ENCODE measurements at places on chromosomes 5 and 9. TPM values are rescaled to one million over a fixed set of nuclear protein-coding genes. Genes with fewer than 3 reads are reported as not detected.

Gene GRIA1
- total RNA-seq, result 48.8 TPM

- H3K27me3 ChIP-seq, result no peaks in the 10 kb centered on the region
- peaks cover 7% of the 10 kb centered on the region for H3K4me1 ChIP-seq
- H3K4me3 ChIP-seq, result no peak overlapping the region
- H3K27ac ChIP-seq, result no peak overlapping the region
- no peak for DNase-seq
These were observed 48.6 kb downstream of the RGS3 start for GRCh38 chr9:113511856-113512761.

DNA sequence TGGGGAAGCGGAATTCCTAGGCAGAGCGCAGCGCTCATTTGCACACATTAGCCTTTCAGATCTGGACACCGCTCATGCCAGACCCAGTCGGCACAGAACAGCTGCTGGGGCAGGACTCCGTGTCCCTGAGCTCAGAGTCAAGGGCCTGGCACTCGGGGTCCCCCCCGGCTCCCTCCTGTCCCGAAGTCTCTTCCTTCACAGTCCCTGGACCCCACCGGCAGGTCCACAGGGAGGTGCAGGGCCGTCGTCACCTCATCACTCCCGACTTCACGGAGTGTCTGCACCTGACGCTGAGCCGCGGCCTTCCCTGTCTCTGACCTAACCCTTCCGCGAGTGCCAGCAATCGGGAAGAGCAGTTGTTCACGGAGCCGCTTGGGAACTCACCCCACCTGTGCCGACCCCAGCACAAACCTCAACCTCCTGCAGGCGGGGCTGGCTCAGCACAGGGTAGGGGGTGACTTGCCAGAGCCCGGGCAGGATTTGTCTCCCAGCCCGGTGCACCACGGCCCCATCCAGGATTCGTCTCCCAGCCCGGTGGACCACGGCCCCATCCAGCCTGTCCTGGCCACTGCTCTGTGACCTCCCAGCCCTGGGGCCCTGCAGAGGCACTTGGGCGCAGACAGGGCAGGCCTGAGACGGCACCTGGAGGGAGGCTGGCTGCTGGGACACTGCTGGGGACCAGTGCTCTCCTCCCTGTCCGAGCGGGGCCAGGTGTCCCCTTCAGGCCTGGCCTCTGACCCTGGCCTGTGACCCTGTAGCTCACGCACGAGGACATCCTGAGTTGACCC, 9.9 kb upstream of the SLC9A3 start:
- H3K27ac ChIP-seq, result no peak overlapping the region
- no peak overlapping the region for H3K4me3 ChIP-seq
- H3K36me3 ChIP-seq, result no peaks in the 10 kb centered on the region
- H3K4me1 ChIP-seq, result peaks cover 8% of the 10 kb centered on the region
- H3K27me3 ChIP-seq, result peaks cover 35% of the 10 kb centered on the region
- no peak for DNase-seq

DNA sequence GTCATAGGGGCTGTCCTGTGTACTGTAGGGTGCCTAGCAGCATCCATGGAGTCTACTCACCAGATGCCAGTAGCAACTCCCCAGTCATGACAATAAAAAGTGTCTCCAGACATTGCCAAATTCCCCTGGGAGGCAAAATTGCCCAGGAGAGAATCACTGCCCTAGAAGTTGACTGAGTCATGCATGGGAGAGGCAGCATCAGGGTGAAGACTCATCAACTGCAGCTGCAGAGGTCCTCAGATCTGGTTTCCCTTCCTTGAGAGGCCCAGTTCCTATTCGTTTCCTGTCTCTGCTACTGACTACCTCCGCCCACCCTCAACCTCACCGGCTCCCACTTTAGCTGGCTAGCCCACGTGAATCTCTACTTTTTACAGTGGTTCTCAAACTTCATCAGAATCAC, 88.6 kb upstream of the AGXT2 start:
- no peaks in the 10 kb centered on the region for H3K27me3 ChIP-seq
- no peak overlapping the region for H3K27ac ChIP-seq
- DNase-seq, result no peak
- no peak overlapping the region for H3K4me3 ChIP-seq
- no peaks in the 10 kb centered on the region for H3K36me3 ChIP-seq
- H3K4me1 ChIP-seq, result no peaks in the 10 kb centered on the region

Gene SPINK13
- not detected for total RNA-seq

- H3K4me3 ChIP-seq, result no peak overlapping the region
- no peaks in the 10 kb centered on the region for H3K27me3 ChIP-seq
- no peak overlapping the region for H3K27ac ChIP-seq
- no peaks in the 10 kb centered on the region for H3K4me1 ChIP-seq
- DNase-seq, result no peak
These were observed 268.2 kb downstream of the ISL1 start for GRCh38 chr5:51651476-51651875.

DNA sequence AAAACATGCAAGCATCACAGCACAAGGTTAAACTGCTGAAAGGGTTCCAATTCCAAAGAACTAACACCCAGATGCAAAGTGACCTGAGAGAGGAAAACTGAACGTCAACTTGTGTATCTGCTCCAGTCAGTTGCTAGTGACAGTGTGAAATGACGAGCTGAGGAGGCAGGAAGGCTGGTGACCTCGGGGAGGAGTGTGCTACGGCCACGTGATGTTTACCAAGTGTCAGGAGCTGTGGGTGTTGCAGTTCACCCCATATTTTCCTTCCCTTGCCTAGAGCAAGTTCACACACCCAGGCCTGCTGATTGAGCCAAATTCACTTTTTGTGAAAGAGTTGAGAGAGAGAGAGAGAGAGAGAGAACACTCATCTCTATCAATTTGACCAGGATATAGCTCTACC, 231.6 kb upstream of the ANKH start:
- H3K36me3 ChIP-seq, result no peaks in the 10 kb centered on the region
- H3K27ac ChIP-seq, result no peak overlapping the region
- H3K27me3 ChIP-seq, result peaks cover 42% of the 10 kb centered on the region
- no peaks in the 10 kb centered on the region for H3K4me1 ChIP-seq

- peaks cover 42% of the 10 kb centered on the region for H3K4me1 ChIP-seq
- H3K4me3 ChIP-seq, result no peak overlapping the region
- no peak for DNase-seq
- H3K27ac ChIP-seq, result peak overlapping the region; percentile 79
- H3K36me3 ChIP-seq, result no peaks in the 10 kb centered on the region
These were observed 116.6 kb upstream of the MAP3K1 start for GRCh38 chr5:56698463-56699381.

- H3K36me3 ChIP-seq, result peaks cover 13% of the 10 kb centered on the region
- peaks cover 5% of the 10 kb centered on the region for H3K4me1 ChIP-seq
- no peaks in the 10 kb centered on the region for H3K27me3 ChIP-seq
- H3K27ac ChIP-seq, result no peak overlapping the region
- DNase-seq, result no peak
- H3K4me3 ChIP-seq, result no peak overlapping the region
These were observed 152.2 kb downstream of the NR2F1-AS1 start for GRCh38 chr5:93428868-93429267.

Gene TMEM252
- not detected for total RNA-seq

Gene SNCAIP
- total RNA-seq, result 4.2 TPM

DNA sequence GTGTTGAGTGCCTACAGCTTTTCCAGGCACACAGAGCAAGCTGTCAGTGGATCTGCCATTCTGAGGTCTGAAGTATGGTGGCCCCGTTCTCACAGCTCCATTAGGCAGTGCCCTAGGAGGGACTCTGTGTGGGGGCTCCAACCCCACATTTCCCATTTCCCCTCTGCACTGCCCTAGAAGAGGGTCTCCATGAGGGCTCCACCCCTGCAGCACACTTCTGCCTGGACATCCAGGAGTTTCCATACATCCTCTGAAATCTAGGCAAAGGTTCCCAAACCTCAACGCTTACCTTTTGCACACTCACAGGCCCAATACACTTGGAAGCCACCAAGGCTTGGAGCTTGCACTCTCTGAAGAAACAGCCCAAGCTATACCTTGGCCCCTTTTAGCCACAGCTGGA, 131.3 kb downstream of the DEPDC1B start:
- no peaks in the 10 kb centered on the region for H3K4me1 ChIP-seq
- H3K4me3 ChIP-seq, result no peak overlapping the region
- H3K27me3 ChIP-seq, result no peaks in the 10 kb centered on the region
- no peak overlapping the region for H3K27ac ChIP-seq
- no peaks in the 10 kb centered on the region for H3K36me3 ChIP-seq

Gene SFXN1
- 39.7 TPM for total RNA-seq

Gene SLC34A3
- not detected for total RNA-seq

Gene GADD45G
- total RNA-seq, result 1.0 TPM

Gene MRPL41
- 51.9 TPM for total RNA-seq

DNA sequence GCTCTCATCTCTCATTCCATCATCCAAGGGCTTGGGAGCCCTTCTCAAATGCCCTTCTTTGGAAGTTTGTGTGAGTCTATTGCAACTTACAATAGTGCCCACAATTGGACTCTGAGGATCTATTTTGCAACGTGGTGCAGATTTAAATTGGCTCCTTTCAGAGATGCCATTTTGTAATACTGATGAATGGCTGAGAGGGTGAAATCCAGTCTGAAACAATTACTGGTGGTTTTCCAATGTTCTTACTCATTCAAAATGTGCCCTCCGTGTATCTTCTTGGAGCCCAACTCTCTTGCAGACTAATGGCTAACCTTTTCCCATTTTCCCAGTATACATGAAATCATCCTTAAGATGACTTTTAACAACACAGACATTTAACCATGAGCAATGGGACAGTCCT, 6.1 kb downstream of the ZNF462 start:
- peak overlapping the region; percentile 25 for H3K27ac ChIP-seq
- DNase-seq, result no peak
- no peaks in the 10 kb centered on the region for H3K36me3 ChIP-seq
- H3K4me1 ChIP-seq, result peaks cover 66% of the 10 kb centered on the region
- H3K4me3 ChIP-seq, result no peak overlapping the region

GRCh38 chr9:4344946-4345345, 45.1 kb upstream of the GLIS3 start:
- no peak overlapping the region for H3K27ac ChIP-seq
- DNase-seq, result no peak
- no peaks in the 10 kb centered on the region for H3K4me1 ChIP-seq
- H3K27me3 ChIP-seq, result peaks cover 15% of the 10 kb centered on the region
- H3K36me3 ChIP-seq, result no peaks in the 10 kb centered on the region

GRCh38 chr5:95081500-95081960, 203.4 kb downstream of the MCTP1 start:
- H3K27ac ChIP-seq, result peak overlapping the region; percentile 71
- peak overlapping the region; percentile 64 for H3K4me3 ChIP-seq

Gene NIPAL4
- total RNA-seq, result 2.3 TPM

DNA sequence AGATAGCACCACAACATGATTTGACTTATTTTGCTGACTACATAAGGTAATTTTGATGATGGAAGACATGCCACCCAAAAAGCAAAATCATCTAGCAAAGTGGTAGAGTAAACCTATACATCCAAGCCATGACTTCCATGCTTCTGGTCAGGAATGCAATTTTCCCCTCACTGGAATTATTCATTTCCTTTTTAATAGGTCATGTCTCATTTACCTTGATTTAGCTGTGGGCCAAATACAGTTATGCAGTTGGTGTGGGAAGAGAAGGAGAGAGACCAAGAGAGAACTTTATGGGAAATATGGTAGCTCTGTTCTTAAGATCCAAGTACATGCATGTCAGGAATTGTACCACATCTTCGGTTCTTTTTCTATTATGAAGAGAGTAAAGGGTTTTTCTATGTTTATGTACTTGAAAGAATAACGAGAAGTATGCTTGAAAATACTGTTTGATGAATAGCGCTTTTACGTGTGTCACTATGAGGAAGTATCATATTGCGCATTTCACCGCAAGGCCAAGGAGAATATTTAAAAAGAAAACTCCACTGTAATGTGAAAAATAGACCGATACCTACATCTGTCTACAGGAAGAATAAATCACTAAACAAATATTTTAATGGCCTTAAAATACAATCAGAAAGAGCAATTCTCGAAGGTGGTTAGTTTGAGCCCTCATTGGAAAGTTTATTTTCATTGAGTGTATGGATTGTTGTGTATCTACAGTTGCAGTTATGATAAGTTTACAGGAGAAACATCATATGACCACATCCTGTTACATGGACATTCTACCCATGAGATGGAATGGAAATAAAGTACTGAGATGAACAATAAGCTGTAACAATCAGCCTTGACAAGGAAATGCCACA, 134.0 kb downstream of the FOXD1 start:
- H3K4me3 ChIP-seq, result no peak overlapping the region
- H3K27me3 ChIP-seq, result no peaks in the 10 kb centered on the region
- H3K27ac ChIP-seq, result peak overlapping the region; percentile 54
- DNase-seq, result no peak
- H3K36me3 ChIP-seq, result no peaks in the 10 kb centered on the region

Gene SYNPO
- 17.8 TPM for total RNA-seq

- no peaks in the 10 kb centered on the region for H3K4me1 ChIP-seq
- H3K4me3 ChIP-seq, result no peak overlapping the region
- no peaks in the 10 kb centered on the region for H3K27me3 ChIP-seq
- H3K27ac ChIP-seq, result no peak overlapping the region
- no peak for DNase-seq
- peaks cover 7% of the 10 kb centered on the region for H3K36me3 ChIP-seq
These were observed 179.0 kb downstream of the FANCC start for GRCh38 chr9:95138474-95138873.

Gene IFNA2
- not detected for total RNA-seq

DNA sequence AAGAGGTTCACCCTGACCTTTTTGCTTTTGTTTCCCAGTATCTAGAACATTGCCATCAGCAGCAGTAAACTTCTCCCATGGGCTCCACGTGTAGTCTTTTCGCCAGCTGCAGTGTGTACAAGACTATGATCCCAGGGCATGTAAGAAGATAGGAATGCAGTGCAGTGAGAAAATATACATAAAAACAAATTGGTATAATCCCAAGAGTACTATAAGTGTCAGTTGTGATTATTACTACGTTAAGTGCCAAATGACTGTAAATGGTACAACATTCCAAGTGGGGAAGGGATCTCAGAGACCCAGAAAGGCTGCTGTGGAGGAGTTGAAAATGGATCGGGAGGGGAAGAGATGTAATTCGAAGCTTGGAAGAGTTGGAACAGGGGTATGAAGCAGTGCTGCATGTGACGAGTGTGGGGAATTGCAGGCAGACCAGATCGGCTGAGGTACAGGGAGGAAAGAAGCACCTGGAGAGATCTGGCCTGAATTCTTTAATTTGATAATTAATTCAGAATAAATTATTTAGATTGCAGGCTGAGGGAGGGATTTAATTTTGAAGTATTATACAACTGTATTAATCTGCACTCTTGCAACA, 95.1 kb downstream of the FBXL7 start:
- peak overlapping the region; percentile 1 for H3K27ac ChIP-seq
- peaks cover 3% of the 10 kb centered on the region for H3K36me3 ChIP-seq
- DNase-seq, result no peak
- peaks cover 34% of the 10 kb centered on the region for H3K4me1 ChIP-seq

DNA sequence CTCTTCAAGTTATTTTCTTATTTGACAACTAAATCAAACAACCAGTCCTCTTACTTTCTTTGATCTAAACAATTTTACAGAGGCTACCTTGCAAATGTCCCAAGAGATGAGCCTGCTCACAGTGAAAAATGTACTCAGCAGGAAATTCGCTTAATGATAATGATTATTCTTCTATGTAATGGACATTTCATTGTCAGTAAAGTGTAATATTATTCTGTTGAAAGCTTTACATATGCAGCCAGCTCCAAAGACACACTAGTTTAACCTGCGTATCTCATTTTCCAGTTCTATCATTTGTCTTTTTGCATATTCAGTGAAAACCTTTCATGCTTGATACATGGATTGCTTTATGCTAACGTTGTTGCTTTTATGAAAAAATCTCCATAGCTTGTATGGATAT, 758.7 kb upstream of the ZNF608 start:
- H3K27me3 ChIP-seq, result no peaks in the 10 kb centered on the region
- H3K4me3 ChIP-seq, result no peak overlapping the region
- H3K36me3 ChIP-seq, result peaks cover 3% of the 10 kb centered on the region
- no peak for DNase-seq
- no peaks in the 10 kb centered on the region for H3K4me1 ChIP-seq
- no peak overlapping the region for H3K27ac ChIP-seq

GRCh38 chr9:82168585-82168984, 180.0 kb downstream of the SPATA31D1 start:
- no peak for DNase-seq
- no peak overlapping the region for H3K27ac ChIP-seq
- H3K27me3 ChIP-seq, result no peaks in the 10 kb centered on the region
- H3K4me1 ChIP-seq, result peaks cover 38% of the 10 kb centered on the region
- no peak overlapping the region for H3K4me3 ChIP-seq
- H3K36me3 ChIP-seq, result no peaks in the 10 kb centered on the region
